ENCODE measurements at places on chromosomes 2 and 18.

DNA sequence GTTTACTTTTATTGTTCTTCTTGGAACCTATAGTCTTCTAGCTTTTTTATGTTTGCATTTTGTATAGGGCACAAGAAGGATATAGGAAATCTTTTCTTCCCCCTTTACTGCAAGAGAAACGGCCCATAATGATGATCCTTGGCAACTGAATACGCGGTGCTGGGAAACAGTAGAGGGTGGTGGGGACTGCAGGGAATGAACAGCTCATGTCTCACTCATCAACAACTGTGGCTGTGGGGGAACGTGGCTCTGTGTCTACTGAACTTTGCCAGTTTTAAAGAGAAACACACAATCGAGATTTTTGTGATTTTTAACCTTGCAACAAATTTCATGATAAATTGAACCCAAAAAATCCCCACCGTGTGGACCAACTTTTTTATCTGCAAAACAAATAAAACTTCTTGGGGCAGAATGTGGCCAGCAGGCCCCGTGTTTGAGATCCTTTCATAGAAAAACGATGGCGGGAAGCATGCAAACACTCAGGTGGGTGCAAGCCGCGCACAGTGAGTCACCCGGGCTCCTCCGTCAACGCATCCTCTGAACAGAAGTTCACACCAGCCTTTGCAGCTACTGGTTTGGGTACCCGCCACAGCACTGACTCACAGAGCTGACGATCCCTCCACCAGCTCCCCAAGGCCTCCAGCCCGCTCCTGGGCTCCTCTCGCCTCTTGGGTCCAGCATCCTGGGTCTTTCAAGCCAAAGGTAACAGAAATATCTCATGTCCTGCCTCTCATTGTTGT lies 149.3 kb downstream of the COL6A3 start:
- no peak for DNase-seq

- DNase-seq = no peak
Measured at GRCh38 chr2:194883711-194884110, 773.3 kb upstream of the SLC39A10 start.

- no peak for DNase-seq
Measured at GRCh38 chr18:73824671-73825070, 323.0 kb downstream of the FBXO15 start.

DNA sequence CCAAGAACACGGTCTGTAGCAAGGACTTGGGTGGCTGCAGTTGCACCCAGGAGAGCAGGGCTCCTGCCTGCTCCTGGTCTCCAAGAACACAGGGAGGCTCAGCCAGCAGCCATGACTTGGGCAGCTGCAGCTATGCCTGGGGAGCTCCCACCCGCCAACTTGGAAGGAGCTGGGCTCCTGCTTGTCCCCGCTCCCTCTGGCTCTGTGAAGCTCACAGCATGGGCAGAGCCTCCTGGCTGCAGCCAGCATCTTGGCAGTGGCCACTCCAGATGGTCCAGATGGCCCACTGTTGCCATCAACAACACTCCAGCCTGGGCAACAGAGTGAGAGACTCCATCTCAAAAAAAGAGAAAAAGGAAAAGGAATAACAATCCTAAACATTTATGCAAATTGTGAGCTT lies 5.2 kb downstream of the ZSCAN30 start:
- DNase-seq = no peak
